ENCODE measurements at places on chromosomes 16 and 17.

DNA sequence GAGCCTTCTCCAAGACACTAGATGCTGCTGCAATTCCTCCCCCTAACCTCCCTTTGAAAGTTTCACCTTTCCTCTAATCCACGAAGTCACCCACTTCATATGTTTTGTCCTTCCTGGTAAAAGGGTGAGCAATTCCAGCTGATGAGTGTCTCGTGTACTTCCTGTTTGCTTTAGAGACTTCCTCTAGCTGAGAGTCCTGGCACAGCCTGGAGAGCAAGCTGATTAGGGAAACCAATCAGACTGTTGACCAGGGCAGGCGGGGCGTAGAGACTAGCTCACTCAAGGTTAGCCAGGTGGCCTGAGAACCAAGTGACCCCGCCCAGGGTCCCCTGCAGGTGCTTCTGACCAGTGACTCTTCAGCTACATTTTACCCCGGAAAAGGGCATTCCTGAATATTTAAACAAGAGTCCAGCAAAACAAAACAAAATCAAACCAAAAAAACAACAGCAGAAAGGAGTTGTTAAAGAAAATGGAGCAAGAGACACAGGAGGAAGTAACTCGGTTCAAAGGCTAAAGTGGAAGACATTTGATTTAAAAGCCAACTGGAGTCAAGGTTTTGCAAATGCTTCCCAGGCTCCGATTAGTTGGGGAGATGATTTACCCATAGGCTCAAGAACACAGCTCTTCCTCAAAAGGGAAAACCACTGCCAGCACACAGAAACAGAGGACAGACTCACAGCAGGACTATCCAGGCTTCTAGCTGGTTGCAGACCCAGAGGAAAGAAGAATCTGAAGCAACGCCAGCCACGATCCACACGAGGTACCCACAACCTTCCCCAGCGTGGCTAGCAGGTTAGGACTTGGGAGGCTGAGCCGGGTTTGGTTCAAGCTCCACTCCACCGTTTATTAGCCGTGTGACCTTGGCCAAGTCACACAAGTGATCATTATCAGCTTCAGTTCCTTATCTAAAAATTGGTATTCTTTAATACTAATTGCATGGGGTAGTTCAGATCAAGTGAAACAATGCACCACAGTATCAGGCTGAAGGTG is 13.4 kb downstream of the HSPB9 start:
- DNase-seq: no peak

DNA sequence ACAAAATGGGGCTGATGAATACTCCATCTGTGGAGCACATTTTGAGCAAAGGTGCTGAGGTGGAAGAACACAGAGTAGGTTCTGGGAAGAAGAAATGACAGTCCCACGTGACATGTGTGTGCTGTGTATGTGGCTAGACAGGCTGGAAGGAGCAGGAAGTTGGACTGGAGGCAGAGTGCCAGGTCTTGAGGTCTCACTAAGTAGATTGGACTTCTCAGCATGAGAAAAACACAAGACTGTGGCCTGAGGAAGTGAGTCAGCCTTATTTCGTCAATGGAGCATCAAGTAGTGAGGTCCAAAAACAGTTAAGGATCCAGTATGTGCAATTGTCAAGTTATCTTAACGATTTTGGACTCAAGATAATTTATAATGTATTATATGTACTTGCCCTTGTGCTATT is 736.5 kb downstream of the KCNJ2 start:
- no peak for DNase-seq

- no peak for DNase-seq
These were observed 8.0 kb downstream of the RNF157 start for GRCh38 chr17:76232342-76232741.

DNA sequence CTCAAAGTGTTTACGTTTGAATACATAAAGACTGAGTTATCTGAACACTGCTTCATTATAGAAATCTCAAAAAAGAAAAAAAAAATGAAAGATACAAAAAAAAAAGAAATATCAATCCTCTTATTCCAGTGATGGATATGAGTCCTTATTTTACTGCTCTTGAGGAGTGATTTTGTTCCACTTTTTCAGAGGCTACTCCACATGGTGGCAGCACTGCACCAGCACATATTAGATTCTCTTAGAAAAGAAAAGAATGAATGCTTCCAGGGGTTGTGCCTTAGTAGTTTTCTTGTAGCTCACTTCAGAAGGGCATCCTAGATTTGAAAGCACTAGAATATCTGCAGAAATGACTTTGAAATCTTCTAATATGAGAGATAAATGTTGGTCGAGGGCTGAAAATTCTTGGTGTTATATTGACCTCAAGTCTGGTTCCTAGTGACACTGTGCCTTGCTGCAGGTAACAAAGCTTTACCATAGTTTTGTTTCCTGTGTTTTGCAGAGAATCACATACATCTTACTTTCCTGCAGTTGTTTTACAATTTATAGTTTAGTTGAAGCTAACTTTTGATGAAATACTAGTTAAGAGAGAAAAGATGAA is 25.9 kb downstream of the AP2B1 start:
- DNase-seq: no peak

DNA sequence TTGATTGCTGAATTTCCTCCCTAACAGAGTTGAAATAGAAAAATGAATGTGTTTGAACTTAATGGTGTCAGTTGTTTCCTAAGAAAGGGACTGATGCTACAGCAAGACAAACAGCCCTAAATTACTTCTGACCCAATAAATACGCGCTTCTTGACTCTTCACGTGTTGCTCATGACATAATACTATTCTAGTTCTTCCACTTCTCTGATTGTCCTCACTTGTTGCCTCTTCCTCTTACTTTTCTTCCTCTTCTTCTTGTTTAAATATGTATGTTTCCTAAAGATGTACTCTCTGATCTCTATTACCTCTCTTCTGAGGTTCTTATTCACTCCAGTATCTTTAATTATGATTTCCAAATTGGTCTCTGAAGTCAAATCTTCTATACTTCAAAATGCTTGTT is 32.4 kb downstream of the RNF43 start:
- DNase-seq: no peak

DNA sequence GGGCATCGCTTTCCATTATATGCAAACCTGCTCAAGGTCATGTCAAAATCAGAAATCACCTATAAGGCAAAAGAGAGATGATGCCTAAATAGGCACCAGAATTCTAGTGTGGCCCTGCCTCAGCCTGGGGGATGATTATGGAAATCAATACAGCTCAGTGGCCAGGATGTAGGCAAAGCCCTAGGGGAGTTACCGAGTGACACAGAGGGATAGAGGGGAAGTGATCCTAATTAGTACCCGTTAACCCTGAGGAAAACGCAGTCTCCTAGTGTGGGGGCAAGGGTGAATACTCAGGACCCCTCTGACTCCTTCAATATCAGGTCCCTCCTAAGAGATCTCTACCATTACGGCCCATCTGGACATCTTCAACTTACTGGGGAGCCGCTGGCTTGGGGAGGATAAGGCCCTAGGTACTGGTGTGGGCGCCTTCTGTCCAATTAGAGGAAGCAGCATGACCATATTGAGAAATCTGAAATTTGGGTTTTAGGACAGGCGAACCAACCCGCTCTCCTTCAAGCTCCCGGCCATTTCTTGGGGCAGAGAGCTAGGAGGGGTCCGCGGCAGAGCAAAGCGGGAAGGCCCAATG is 725 bp downstream of the NT5C3B start:
- DNase-seq: no peak

- DNase-seq: no peak
These were observed 174.3 kb downstream of the FOXL1 start for GRCh38 chr16:86752582-86753175.

GRCh38 chr17:78414178-78415162 is 36.0 kb downstream of the PGS1 start:
- no peak for DNase-seq

DNA sequence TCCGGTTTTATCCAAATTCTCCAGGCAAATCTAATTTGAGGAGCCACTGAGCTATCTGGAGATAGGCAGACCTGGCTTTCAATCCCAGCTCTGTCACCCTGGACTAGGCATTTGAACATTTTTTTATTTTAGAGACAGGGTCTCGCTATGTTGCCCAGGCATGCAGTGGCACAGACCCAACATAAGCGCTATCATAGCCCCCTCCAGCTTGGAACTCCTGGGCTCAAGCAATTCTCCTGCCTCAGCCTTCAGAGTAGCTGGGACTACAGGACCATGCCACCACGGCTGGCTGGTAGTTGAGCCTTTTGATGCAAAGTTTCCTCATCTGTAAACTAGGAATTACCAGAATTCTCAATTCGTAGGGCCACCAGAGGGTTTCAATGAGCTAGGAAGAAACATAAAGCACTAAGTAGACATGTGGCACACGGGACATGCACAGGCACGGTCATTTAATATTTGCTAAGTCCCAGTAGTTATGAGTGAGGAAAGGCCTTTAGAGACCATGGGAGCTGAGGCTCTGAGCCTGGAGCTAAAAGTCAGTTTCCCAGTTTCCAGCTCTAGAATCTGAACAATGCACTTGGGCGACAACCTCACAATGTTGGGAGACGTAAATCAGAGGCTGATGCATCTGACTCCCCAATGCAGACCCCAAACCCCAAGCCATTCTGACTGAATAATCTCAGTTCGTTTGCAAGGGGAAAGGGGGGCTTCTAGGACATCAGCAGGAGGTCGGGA is 1.1 kb downstream of the ELOB start:
- DNase-seq: no peak

- no peak for DNase-seq
These were observed 59.6 kb upstream of the CIBAR2 start for GRCh38 chr16:85171759-85172454.

DNA sequence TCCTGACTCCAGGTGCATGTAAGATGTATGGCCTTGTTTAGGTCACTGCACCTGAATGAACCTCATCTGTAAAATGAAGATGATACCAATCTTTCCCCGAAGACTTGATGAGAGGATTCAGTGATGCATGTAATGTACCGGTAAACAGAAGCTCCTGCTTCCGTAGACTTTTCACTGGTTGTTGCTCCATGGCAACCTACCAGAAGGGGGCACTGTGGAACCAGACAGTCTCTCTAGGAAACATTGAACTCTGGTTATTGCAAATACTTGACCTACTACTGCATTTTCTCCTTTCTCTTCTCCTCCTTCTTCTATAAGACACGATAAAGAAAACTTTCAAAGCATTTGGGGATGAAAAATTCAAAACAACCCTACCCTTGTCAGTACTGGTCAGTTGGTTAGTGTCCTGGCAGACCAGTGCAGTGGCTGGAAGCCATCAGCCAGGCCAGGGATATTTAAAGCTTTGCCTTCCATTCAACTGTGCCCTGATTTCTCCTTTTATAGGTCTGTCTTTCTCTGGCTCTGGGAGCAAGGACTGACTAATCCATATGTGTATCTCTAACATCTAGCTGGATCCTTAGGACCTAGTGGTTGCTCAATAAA is 667.4 kb upstream of the SALL1 start:
- no peak for DNase-seq

GRCh38 chr17:78146881-78147280 is 696 bp downstream of the C17orf99 start:
- DNase-seq: no peak

- no peak for DNase-seq
These were observed 196.3 kb downstream of the AXIN2 start for GRCh38 chr17:65365169-65365568.

GRCh38 chr17:59649886-59650285 is 30.2 kb downstream of the CLTC start:
- no peak for DNase-seq

- no peak for DNase-seq
These were observed 33.4 kb upstream of the PIK3R6 start for GRCh38 chr17:8900626-8901585.

DNA sequence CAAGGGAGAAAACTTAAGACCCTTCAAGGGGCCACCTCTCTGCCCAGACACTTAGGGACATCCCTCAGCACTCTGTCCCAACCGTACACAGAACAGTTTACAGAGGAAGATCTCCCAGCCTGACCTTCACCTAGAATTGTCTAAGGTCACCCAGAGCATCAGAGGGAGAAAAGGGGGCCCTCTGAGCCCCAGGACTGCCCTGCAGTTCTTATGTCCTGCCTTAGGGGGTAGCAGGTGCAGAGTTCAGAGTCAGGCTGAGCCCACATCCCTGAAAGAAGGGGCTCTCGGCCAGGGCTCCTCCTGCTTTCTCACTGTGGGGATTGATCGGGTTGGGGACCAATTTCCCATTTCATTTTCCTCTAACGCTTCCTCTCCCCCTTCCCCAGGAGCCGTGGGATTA is 15.4 kb downstream of the CA4 start:
- DNase-seq: no peak

DNA sequence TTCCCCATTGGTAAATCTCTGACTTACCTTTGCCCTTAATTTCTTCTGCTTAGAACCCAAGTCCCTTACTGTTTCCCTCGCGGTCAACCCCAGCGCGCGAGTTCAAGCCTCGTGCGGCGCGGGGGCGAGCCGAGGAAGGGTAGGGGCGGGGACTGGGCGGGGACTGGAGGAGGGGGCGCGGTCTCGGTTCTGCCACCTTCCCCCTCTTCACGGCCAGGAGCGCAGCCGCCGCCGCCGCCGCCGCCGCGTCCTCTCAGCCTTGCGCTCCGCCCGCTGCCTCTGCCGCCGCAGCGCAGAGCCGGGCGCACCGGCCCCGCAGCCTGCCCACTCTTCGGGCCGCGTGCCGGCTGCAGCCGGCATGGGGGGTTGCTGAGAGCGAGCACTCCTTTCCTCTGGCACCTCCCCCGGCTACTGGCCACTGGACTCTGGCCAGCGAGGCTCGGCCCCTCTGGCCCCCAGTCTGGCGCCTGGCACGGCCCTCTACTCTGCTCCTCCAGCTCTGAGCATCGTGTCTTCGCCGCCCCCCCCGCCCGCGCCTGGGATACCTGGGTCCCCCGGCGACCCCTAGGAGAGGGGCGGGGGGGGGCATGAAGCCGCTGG is at the start of gene RAPGEFL1:
Gene RAPGEFL1, plus strand, starts transcription at position 196 of the 600 bp plus-strand sequence. Its CDS starts 392 bp downstream, at position 588.
- DNase-seq: peak; percentile 84

GRCh38 chr16:4082474-4083044 is 33.7 kb downstream of the ADCY9 start:
- no peak for DNase-seq

DNA sequence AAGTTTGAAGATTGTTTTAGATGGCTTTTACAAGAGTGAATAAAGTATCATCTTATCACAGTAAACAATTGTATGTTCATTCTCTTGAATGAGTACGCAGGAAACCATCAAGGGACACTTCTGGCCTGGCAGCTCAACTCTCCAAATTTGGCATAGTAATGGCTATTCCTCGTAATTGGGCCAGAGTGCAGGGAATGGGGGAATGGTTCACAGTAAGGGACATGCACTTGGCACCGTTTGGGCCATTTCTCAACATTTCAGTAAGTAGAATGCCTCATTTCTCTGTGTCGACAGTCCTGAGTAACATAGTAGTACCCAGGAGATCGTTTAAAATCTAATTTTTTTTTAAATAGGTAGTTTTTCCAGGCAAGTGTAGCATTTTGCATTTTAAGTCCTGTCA is 309.6 kb downstream of the KCNJ2 start:
- DNase-seq: no peak

GRCh38 chr17:44037471-44037870 is 22.7 kb upstream of the TMEM101 start:
- no peak for DNase-seq

Data from stimulated activated CD8-positive, alpha-beta memory T cell treated with anti-CD3 and anti-CD28 coated beads, Interleukin-7, amount 100 ng/mL, for 4 hours (primary cell).